CD14-positive monocyte (primary cell): ENCODE measurements at places on chromosomes 1 and 21. TPM values are rescaled to one million over a fixed set of nuclear protein-coding genes. Genes with fewer than 3 reads are reported as not detected.

The RXFP4 gene
- not detected for polyA plus RNA-seq

The SPRR3 gene
- polyA plus RNA-seq, result not detected

The CHODL gene
- polyA plus RNA-seq, result not detected

The TRIM63 gene
- 0.09 TPM in 1 of 2 replicates, not detected in the other for polyA plus RNA-seq

The ADGRL2 gene
- not detected in 2 replicates for polyA plus RNA-seq
